MCF 10A (cell line): ENCODE measurements at places on chromosomes 1 and 21. TPM values are rescaled to one million over a fixed set of nuclear protein-coding genes. Genes with fewer than 3 reads are reported as not detected.
A peak's percentile ranks its signal among the peaks of the same experiment; 100 is the strongest.

Gene MIXL1
- total RNA-seq: not detected in 2 replicates

Gene FYB2
- not detected in 2 replicates for total RNA-seq

Gene SLC5A9
- total RNA-seq: not detected in 2 replicates

GRCh38 chr1:198656500-198656932 lies 17.7 kb downstream of the PTPRC start:
- H3K27me3 ChIP-seq: no peaks in the 10 kb centered on the region
- peak overlapping the region; percentile 85 for H3K27ac ChIP-seq
- no peaks in the 10 kb centered on the region for H3K36me3 ChIP-seq
- no peak overlapping the region for H3K4me3 ChIP-seq
- DNase-seq: peak; percentile 8

GRCh38 chr1:245091818-245092637 lies 62.8 kb upstream of the KIF26B start:
- H3K4me3 ChIP-seq: no peak overlapping the region
- DNase-seq: peak; percentile 99
- no peaks in the 10 kb centered on the region for H3K36me3 ChIP-seq
- no peaks in the 10 kb centered on the region for H3K27me3 ChIP-seq
- peaks cover under 1% of the 10 kb centered on the region for H3K4me1 ChIP-seq
